Sciatic nerve (tissue), 2 donors: ENCODE measurements at places on chromosomes 7 and 10.

DNA sequence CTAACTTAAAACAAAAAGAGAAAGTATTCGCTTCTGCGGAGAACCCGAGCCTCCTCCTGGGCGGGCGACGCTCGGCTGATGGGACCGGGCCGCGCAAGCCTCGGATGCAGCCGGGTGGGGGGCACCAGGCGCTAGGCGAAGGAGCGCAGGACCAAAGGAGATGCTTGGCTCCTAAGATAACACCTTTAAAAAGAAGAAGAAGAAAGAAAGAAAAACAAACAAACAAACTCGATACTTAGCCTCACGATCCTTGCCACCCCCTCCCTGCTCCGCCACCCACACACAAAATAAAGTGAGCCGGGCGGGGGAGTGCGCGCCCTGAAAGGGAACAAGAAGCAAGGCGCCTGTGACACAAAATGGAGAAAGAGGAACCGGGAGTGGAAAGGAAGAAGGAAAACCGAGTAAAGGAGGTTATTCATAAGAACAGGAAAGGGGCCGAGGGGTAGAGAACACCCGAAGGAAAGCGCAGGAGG is 34.0 kb upstream of the EBLN1 start:
- DNase-seq: peak; percentile 84

GRCh38 chr7:96173781-96174180 is 148.1 kb downstream of the SLC25A13 start:
- no peak for DNase-seq

DNA sequence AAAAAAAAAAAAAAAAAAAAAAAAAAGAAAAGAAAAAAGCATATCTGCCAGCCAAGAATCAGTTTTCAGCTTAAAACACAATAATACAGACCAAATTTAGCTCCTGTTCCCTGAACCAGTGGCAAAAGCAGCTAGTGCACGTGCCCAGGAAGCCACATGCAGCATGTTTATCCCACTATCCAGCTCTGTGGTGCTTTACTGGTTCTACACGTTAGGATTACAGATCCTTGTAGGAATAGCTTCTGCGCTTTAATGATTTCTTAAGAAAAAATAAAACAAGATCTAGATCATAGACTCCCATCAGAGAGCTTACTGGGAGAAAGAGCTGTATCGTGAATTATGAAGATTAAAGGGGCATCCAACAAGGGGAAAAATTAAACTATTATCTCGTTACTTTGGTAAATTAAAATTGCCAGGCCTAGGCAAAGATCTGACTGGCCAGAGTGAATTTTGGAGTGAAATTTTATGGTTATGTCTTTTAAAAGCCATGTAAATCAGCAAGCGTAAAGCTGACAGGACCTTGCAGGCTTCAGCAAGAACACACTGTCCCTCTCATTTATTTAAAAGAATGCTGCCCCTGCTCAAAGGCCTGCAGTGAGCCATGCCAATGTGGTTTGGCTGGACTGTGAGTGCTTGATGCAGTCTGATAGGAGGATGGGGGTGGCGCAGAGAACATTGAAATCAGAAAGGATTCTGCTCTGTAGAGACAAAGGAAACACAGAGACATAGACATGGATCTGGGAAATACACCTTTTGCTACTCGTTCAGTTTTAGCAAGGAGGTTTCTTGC is 177.3 kb upstream of the PHYHIPL start:
- no peak for DNase-seq

- DNase-seq: peak; percentile 86
Observed at GRCh38 chr10:61974601-61975390, 73.3 kb downstream of the ARID5B start.

DNA sequence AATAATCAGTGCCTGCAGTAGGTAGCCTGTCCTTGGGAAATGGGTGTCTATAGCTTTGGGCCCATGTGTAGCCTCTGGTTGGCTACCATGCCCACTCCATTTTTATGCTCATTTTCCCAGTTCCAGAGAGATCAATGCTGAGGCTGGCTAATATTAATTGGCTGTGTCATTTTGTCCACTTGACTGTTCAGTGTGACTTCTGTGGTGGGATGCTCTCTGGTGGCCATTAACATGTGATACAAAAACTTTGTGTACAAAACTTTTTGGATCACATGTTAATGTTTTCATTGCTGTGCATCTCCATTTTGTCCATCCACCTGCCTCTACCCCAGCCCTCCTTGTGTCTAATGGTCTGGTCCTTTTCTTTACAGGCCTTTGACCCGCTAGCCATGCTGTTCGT is 22.7 kb downstream of the VIM start:
- no peak for DNase-seq

DNA sequence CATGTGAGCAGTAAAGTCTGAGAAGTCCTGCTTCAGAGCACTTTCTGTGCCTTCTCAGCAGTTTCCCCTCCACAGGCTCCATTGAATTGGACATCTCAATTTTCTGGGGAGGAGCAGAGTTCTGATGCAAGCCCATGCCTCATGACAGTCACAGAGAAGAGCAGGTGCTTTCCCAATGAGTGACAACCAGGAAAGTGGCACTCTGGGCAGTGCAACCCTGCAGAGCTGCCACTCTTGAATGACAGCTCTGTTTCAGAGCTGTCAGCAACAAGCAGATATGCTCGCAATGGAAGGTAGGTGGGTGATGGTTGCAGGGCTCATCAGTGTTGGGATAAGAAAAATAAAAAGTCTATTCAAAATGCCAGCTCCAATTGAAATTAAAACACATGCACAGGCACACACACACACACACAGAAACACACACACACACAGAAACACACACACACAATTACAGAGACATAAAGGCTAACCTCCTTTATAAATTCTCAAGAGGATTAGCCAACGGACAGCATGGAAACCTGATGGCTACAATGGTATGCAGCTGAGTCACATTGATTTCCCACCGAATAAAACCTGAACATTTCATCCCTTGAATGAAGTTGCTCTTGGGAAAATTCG is 50.5 kb downstream of the C10orf67 start:
- no peak for DNase-seq

- DNase-seq: no peak
Observed at GRCh38 chr7:156074084-156074483, 261.8 kb upstream of the SHH start.

GRCh38 chr10:70690589-70690988 is 18.3 kb downstream of the ADAMTS14 start:
- no peak for DNase-seq

GRCh38 chr10:100374200-100374655 is 27.2 kb downstream of the SCD start:
- DNase-seq: no peak

DNA sequence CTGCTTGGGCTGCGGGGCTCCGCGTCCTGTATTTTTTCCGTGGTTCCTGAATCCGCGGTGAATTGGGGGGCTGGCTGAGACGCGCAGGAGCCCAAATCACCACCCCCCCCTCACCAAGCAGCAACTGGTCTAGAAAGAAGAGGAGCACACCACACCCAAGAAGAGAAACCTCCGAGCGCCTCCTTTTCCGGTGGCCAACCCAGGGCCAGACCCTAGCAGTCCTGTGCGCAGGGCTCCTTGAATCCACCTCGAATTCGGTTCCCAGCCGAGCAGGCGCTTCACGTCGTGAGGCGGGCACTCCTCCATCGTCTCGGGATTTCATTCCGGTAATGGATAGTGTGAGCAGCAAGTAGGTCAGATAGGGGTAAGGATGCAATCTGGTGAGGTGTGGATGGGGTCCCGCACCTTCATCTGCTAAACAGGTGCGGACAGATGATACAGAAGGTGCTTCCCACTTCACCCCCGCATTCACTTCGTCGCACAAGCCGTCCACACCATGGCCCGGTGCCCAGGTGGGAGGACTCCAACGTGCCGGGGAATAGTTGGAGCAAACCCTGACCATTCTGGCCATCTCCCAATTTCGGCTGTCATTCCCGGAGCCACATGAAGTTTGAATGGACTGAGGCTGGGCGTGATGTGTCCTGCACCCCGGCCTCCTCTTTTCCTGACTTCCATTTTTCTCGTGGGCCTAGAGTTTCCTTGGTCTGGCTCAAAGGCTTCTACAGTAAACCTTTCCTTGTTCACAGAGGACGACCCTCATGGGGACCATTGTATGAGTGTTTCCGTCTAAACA is 19.8 kb upstream of the ZNF273 start:
- DNase-seq: no peak

- DNase-seq: no peak
Observed at GRCh38 chr10:130932326-130933007, 379.1 kb downstream of the TCERG1L start.

DNA sequence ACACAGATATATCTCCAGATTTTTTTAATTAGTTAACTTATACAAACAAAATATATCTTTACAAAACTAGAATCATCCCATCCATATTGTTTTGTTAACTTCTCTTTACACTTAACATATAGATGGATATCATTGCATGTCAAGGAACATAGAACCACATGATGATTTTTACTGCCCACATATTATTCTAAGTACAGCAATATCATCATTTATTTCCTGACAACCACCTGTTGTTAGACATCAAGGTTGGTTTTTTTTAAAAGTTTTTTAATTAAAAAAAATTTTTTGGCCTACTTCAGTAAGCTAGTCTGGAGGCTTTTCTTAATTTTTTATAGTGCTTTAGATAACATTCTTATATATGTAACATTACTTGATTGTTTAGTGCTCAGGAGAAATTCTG is 38.9 kb upstream of the BAMBI start:
- no peak for DNase-seq

GRCh38 chr7:45718464-45719330 is 144.5 kb downstream of the ADCY1 start:
- DNase-seq: no peak

- DNase-seq: peak; percentile 42
Observed at GRCh38 chr10:97475936-97476594, 22.2 kb downstream of the MMS19 start.

- DNase-seq: peak; percentile 66
Observed at GRCh38 chr7:27144781-27145164, 1.3 kb upstream of the HOXA5 start.

GRCh38 chr10:102642736-102643335 is 1.4 kb upstream of the TRIM8 start:
- peak; percentile 86 for DNase-seq

- DNase-seq: no peak
Observed at GRCh38 chr7:50056131-50056530, 36.9 kb downstream of the ZPBP start.

- no peak for DNase-seq
Observed at GRCh38 chr7:28749638-28750037, 208.5 kb downstream of the TRIL start.

DNA sequence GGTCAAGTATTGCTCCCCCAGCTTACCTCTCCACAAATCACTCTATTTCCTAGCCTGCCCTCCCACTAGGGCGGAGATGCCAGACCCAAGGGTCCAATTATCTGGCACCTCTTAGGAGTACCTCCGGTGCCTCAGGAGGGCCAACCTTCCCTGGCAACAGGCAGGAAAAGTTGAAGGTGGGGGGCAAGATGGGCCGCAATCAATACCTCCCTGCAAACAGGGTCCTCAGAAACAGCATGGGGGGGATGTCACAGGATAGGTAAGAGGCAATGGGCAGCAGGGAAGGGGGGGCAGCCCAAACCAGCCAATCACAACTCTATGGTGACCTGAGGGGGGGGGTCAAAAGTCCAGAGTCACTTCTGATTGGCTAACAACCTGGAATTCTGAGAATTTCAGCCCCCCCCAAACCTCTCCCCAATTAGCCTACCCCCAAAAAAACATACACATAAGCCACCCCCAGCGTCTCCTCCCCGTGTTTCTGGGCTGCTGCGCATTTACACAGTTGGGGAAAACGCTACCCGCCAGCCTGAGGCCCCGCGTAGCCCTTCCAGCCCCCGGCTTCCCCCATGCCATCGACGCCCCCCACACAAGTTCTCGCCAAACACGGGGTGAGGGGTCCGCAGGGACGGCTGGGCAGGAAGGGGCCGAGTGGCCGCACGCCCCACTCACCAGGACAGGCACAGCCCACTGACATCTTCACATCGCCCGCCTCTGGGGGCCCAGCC is 589 bp downstream of the LDB1 start:
- peak; percentile 80 for DNase-seq

GRCh38 chr7:105250706-105251105 is 138.0 kb downstream of the SRPK2 start:
- DNase-seq: no peak

- DNase-seq: peak; percentile 72
Observed at GRCh38 chr10:15167411-15168290, 842 bp downstream of the NMT2 start.

- DNase-seq: no peak
Observed at GRCh38 chr7:44629829-44630522, 23.5 kb downstream of the OGDH start.

GRCh38 chr7:29684787-29685650 is 121.3 kb upstream of the WIPF3 start:
- peak; percentile 83 for DNase-seq

- DNase-seq: no peak
Observed at GRCh38 chr10:55897490-55897921, 463.6 kb downstream of the ZWINT start.

GRCh38 chr10:124075231-124075955 is 18.0 kb downstream of the CHST15 start:
- DNase-seq: no peak

DNA sequence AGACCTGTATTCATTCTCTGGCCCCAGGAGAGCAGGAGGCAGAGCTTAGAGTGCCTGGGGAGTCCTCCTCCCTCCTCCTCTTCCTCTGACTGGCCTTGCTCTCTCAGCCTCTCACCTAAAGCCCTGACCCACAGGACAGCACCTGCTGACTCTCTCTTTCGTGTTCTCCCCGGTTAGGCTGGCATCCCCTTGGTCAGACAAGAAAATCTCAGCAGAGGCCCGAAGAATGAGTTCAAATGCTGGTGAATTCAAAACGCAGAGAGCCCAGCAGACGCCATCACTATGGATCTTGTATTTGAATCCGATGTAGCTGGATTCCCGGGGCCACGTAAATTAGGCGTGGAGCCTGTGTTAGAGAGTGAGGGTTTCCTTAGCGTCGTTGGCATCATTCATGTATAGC is 255.3 kb downstream of the KLF6 start:
- DNase-seq: no peak

DNA sequence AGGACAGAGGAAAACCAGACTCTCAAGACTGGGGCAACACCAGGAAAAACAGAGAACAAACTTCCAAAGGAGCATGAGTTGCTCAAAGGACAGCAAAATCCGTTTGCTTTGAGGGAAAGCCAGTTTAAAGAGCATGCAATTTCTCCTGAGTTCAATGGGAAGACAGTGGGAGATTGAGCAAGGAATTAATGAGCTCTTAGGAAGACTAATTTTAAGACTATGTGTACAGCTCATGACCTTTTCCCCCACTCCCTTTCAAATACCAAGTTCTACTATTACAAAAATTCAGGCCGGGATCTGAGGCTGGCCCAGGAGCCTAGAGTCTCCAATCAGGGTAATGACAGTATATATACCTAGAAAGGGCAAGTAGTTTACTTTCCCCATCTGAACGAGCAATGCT is 79.2 kb downstream of the EPDR1 start:
- no peak for DNase-seq
